ENCODE measurements at places on chromosomes 13 and 19.

DNA sequence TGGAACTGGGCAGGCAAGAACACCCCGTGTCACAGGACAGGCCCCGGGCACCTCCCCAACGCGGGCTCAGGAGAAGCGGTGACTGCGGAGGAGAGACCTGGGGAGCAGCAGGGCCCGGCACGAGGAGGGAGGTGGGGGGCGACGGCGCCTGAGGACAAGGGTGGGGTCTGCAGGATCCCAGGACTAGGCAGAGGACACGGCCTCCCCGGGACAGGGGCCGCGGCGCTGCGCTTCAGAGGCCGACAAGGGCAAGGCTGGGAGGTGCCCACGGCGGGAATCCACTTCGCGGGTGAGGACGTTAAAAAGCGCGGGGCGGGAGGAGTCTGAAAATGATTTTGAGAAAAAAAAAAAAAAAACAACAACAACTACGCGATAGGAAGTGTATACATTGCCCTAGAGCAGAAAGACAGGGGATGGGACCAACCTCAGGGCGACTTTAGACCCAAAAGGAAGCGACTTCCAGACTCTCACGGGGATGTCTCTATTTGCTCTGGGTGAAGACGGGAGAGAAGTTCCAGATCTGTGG is 44.9 kb downstream of the ZNF611 start:
- peak; percentile 17 for DNase-seq

- DNase-seq, result no peak
These were observed 27.5 kb upstream of the KL start for GRCh38 chr13:32988608-32989289.

GRCh38 chr19:33627526-33627925 is 5.8 kb downstream of the CHST8 start:
- DNase-seq, result no peak

GRCh38 chr13:109113427-109113826 is 484.0 kb downstream of the MYO16 start:
- no peak for DNase-seq

GRCh38 chr19:18863843-18864362 is 32.1 kb downstream of the CERS1 start:
- DNase-seq, result no peak

DNA sequence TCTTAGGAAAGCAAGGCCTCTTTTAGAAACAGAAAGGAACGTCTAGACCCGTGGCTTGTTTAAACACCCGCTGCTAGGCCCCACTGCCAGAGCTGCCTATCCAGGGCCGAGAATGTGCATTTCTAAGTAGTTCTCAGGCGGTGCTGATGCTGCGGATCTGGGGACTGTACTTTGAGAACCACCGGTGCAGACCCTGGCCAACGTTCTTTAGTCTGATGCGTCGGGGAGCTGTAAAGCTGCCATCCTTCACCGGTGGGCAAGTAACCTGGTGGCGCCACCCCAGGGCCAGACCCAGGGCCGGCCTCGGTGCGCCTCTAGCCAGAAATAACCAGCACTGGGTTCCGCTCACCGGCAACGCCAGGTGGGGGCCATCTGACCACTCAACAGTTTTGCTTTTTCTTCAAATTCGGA is 47.1 kb downstream of the TGDS start:
- no peak for DNase-seq

GRCh38 chr13:78409172-78409571 is 194.2 kb downstream of the POU4F1 start:
- no peak for DNase-seq

- no peak for DNase-seq
These were observed 69.1 kb downstream of the SIAH3 start for GRCh38 chr13:45782327-45783045.

DNA sequence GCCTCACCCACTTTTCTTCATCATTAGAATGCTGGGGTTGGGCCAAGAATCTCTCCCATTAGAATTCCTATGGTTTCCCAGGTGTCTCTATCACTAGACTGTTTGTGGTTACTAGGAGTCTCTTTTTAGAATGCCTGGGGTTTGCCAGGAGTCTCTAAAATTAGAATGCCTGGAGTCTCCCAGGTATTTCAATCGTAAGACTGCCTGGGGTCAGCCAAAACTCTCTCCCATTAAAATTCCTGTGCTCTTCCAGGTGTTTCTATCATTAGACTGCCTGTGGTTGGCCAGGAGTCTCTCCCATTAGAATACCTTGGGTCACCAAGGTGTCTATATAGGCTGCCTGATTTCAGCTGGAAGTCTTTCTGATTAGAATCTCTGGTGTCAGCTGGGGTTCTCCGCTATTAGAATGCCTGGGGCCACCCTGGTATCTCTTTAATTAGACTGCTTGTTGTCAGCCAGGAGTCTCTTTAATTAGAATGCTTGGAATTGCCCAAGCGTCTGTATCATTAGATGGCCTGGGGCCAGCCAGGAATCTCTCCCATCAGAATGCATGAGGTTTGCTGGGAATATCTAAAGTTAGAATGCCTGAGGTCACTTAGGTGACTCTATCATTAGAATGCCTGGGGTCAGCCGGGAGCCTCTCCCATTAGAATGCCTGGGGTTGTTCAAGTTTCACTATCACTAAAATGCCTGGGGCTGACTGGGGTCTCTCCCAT is 1479.2 kb downstream of the UQCRFS1 start:
- DNase-seq, result no peak

GRCh38 chr19:42596391-42597072 is 1.8 kb upstream of the CEACAM8 start:
- DNase-seq, result peak; percentile 32

- no peak for DNase-seq
These were observed 31.7 kb downstream of the DNAJC15 start for GRCh38 chr13:43054803-43055802.

DNA sequence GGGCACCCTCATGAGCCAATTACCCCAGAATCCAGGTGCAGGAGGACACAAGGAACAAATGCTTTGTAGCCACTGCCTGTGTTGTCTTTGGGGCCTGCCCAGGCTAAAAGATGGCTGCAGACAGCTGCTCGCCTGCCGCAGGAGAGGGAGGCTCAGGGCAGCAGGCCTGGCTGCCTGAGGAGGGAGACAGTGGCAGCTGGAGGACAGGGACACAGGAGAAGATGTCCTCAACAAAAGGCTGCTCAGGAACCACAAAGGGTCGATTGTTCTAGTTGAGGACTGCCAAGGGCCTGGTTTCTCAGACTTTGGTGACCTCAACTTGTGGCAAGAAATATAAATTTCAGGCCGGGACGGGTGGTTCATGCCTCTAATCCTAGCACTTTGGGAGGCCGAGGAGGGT is 7.6 kb downstream of the SIRT2 start:
- no peak for DNase-seq

DNA sequence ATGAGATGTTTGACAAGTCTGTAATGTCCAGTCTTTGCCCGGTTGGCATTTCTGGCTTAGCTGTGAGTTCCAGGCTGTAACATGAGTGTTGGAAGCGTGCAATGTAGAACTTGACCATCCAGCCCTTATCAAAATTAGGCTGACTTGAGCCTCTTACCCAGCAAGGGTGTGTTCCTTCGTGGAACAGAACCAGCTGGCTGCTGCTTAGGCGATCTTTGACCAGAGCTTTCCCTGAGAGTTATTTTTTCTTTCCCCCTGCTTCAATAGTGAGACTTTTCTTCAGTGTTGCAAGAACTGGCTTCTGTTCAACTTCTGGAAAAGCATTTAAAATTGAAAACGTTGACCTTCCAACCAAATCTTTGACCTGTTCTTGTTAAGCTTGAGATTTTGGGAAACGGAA is 6.5 kb downstream of the TNFSF13B start:
- DNase-seq, result no peak

DNA sequence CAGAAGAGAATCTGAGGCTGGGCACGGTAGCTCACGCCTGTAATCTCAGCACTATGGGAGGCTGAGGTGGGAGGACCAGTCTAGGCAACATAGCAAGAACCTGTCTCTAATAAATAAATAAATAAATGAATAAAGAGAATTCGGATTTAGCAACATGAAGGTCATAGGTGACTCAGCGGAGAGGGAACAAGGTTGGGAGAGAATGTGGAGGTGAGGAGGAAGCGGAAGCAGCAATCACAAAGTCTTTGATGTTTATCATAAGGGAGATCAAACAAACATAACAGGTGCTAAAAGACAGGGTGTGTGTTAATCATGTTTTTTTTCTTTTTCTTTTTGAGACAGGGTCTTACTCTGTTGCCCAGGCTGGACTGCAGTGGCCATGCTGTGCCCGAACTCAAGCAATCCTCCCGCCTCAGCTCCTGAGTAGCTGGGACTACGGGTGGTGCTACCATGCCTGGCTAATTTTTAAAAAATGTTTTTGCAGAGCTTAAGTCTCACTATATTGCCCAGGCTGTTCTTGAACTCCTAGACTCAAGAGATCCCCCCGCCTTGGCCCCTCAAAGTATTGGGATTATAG is 16.3 kb downstream of the PBX4 start:
- DNase-seq, result peak; percentile 44

GRCh38 chr19:33551676-33552075 is 30.1 kb upstream of the PEPD start:
- no peak for DNase-seq

DNA sequence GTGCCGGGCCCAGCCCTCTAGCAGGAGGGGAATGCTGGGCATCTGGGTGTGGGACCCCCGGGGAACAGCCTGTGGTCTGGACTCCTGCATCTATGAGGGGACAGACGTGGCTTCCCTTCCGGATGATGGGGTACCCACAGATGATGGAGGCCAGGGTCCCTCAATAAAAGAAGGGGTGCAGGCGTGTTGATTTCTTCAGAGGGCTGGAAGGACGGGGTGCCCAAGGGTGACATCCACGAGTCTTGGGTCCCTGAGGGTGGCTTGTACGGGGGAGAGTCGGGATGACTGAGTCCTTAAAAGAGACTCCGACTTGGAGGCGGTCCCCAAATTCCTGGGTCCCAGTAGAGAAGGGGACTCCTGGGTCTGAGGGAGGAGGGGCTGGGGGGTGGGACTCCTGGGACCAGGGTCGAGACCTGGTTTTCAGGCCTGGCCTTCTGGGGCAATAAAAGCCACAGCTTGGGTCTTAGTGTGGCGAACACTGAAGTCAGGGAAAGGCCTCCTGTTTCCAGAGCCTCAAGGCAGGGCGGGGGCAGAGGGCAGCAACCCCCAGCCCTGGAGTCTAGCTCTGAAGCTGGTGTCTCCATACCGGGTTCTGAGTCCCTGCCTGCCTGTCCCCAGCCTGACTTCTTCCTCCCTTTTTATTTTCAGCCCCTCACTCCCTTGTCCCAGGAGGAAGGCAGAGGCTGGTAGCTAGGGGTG is 459 bp upstream of the GRIN2D start:
- no peak for DNase-seq

DNA sequence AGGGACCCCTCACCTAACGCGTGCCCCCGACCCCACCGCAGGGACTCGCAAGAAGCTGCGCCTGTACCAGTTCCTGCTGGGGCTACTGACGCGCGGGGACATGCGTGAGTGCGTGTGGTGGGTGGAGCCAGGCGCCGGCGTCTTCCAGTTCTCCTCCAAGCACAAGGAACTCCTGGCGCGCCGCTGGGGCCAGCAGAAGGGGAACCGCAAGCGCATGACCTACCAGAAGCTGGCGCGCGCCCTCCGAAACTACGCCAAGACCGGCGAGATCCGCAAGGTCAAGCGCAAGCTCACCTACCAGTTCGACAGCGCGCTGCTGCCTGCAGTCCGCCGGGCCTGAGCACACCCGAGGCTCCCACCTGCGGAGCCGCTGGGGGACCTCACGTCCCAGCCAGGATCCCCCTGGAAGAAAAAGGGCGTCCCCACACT is 4.7 kb upstream of the MYBPC2 start:
- no peak for DNase-seq

- DNase-seq, result no peak
These were observed 243.7 kb downstream of the FOXO1 start for GRCh38 chr13:40422588-40423235.

GRCh38 chr13:110503037-110503901 is 58.3 kb downstream of the RAB20 start:
- no peak for DNase-seq

DNA sequence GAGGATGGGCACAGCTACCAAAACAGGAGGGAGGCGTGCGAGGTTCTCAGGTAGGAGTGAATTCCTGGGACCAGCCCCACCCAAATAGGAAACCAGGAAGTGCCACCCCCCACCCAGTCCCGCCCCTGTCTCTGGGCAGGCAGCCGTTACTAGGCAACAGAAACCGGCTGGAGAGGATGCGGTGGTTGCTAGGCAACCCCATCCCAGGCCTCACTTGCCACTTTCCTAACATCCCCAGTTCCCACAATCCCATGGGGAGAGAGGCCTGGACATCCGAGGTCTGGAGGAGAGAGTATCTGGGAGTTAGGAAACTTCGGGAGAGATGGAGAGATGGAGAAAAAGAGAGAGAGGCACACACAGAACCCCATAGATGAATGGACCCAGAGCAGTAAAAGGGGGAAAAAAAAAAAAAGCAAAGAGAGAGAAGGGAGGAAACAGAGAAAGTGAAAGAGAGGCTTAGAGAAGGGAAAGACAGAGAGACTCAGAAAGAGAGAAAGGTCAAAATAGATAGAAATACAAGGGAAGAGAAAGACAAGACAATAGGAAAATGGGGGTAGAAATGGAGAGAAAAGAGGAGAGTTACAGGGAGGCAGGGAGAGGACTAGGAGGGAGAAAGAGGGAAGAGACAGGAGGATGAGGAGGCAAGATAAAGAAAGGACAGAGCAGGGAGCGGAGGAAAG is 3.8 kb downstream of the GRIK5 start:
- DNase-seq, result no peak

- DNase-seq, result no peak
These were observed 4.7 kb downstream of the CCDC8 start for GRCh38 chr19:46408664-46409039.

GRCh38 chr13:50156561-50157127 is 141.4 kb downstream of the KCNRG start:
- no peak for DNase-seq

- DNase-seq, result no peak
These were observed 15.3 kb upstream of the ATP12A start for GRCh38 chr13:24664726-24665409.

- DNase-seq, result no peak
These were observed 816 bp downstream of the SPRED3 start for GRCh38 chr19:38389101-38389925.

GRCh38 chr19:17889609-17890214 is 18.0 kb downstream of the SLC5A5 start:
- DNase-seq, result no peak

DNA sequence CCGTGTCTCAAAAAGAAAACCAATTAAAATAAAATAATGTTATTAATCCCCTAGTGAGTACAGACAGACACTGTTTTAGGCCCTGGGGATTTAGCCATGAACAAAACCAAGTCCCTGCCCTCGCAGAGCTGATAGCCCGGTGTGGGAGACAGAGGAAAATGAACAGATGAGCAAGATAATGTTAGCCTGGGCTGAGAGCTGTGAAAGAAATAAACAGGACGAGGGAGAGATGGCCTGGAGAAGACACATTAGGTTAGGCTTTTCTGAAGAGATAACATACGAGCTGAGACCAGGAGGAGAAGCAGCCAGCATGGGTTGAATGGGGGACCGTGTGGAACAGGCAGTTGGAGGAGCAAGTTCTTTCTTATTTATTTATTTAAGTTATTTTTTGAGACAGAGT is 9.0 kb downstream of the RELB start:
- no peak for DNase-seq
